Fibroblast of upper back skin (primary cell): ENCODE measurements at places on chromosomes 12 and 14.

DNA sequence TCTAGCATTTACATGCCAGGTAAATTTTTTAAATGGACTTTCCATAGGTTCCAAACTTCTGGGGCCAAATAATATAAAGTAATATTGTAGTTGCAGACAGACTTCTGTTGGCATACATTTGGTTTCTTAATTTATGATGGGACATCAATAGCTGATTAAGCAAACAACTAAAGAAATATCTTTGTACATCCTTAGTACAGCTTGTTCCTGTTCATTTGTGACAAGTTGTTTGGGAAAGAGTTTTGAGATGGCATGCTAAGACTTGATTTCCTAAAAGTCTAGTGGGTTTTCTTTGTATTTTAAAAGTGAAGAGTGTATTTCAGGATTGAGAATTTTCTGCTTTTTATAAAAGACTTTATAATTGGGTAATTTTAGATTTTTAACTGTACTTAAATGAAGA, 41.0 kb downstream of the CCDC91 start:
- no peak for DNase-seq

- DNase-seq = peak; percentile 23
These were observed 416.6 kb downstream of the LRIG3 start for GRCh38 chr12:58503731-58504130.

- no peak for DNase-seq
These were observed 91.7 kb upstream of the MYL2 start for GRCh38 chr12:111011999-111012600.

- no peak for DNase-seq
These were observed 19.1 kb downstream of the ZFYVE1 start for GRCh38 chr14:73007835-73008234.

DNA sequence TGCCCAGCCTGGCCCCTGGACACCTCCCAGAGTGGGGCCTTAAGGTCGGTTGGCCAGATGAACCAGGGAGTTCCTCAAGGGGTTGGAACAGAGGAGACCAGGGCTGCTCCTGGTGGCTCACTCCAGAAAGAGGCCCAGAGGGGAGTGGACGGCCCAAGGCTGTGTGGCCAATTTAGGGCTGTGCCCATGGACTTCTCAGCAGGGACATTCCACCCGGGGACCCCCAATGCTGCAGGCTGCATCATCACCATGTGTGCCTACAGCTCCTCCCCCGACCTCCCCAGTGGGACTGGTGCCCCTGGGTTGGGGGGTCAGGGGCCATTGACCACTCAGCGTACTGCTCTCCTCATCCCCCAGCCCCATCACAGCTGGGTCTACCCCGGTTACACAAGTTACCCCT, 17.6 kb upstream of the CYP46A1 start:
- no peak for DNase-seq

- DNase-seq = peak; percentile 11
These were observed 725 bp downstream of the CHPT1 start for GRCh38 chr12:101697930-101698799.

GRCh38 chr12:105935106-105935505, 203.6 kb downstream of the NUAK1 start:
- peak; percentile 21 for DNase-seq

DNA sequence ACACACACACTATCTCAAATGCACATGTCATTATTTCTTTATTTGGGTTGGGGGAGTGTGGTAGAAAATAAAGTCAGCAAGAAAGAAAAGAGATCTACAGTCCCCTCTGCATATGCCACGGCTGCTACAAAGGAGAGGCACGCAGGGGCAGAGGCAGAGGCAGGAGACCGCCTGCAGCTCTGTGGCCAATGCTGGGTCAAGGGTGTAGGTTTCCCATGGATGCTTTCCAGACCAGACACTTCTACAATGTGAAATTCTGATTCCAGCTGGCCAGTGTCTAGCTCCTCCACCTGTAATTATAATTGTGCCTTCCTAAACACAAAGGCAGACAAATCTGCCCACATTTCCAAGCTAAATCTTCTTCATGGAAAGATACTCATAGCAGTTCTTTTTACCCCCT, 19.2 kb downstream of the VPS37B start:
- no peak for DNase-seq

GRCh38 chr12:124780752-124781685, 82.6 kb downstream of the SCARB1 start:
- no peak for DNase-seq

DNA sequence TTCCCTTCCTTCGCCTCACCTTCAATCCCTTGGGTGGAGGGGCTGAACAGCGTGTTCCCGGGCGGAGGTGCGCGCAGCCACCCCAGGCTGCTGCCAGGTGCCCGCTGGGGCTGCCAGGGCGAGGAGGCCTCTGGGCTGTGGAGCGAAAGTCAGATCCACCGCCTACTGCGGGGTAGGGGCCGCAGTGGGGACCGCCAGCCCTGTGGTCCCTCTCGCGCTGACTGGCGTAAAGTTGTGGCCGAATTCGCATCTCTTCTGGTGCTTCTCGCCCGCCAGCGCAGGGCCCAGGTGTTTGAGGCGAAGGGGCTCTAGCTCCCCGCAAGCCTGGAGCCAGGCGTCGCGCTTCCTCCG, 6.9 kb upstream of the HOXC4 start:
- no peak for DNase-seq

- DNase-seq = peak; percentile 17
These were observed 1.7 kb downstream of the CYP27B1 start for GRCh38 chr12:57765003-57765697.

GRCh38 chr14:74414403-74415114, 11.5 kb downstream of the SYNDIG1L start:
- peak; percentile 16 for DNase-seq

- DNase-seq = no peak
These were observed 3.2 kb downstream of the KRT86 start for GRCh38 chr12:52277486-52278245.

- DNase-seq = peak; percentile 94
These were observed 11.3 kb downstream of the RARG start for GRCh38 chr12:53220694-53221202.

GRCh38 chr14:64232944-64233343, 61.2 kb downstream of the ESR2 start:
- DNase-seq = no peak
